ENCODE measurements at places on chromosomes 16 and 17.

- DNase-seq = no peak
These were observed 1.7 kb upstream of the CYTH1 start for GRCh38 chr17:78783711-78784324.

- DNase-seq = no peak
These were observed 64.0 kb downstream of the MYO18A start for GRCh38 chr17:29115961-29116803.

DNA sequence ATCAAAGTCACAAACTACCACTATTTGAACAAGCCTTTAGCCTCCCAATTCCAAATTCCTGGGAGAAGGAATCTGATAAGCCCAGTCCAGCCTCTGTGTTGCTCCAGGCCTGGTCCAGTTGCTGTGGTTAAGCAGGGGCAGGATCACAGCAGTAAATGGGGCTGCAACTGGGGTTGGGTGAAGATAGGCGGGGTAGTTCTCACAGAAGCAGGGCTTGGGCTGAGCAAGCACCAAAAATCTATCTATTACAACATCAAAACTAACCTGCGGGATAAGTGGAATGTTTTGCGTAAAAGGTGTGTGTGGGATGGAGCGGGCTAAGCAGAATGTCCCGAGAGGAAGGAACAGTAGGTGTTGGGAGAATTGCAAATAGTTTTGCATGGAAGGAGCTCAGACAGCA, 23.0 kb upstream of the RNF135 start:
- no peak for DNase-seq

DNA sequence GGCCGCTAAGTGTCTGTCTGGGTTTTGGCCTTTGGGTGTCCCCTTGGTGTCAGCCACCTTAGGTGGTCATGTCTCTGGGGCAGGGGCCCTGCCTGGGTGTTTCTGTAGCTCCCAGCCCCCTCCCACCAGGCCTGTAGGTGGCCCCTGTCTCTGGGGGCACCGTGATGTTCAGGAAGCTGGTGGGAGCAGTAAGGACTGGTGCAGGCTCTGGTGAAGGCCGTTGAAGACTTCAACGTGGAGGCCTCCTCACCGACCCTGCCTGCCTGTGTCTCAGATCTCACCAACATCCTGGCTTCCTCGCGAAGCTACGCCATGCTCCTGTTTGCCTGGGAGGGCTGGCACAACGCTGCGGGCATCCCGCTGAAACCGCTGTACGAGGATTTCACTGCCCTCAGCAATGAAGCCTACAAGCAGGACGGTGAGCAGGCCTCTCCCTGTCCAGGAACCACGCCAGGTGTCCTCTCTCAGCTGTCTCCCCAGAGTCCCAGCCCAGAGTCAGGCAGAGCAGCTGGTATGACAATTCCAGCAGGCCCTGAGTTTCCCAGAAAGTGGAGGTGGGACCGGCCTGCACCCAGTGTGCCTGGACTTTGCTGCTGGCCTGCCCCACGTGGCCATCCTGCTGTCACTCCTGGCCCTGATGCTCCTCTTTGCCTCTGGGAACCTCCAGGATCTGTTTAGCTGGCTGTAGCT, 2.8 kb downstream of the ACE start:
- no peak for DNase-seq

Data from tongue (tissue), 3 donors.